Effector CD4-positive, alpha-beta T cell (primary cell): ENCODE measurements at places on chromosomes 13 and 19.

DNA sequence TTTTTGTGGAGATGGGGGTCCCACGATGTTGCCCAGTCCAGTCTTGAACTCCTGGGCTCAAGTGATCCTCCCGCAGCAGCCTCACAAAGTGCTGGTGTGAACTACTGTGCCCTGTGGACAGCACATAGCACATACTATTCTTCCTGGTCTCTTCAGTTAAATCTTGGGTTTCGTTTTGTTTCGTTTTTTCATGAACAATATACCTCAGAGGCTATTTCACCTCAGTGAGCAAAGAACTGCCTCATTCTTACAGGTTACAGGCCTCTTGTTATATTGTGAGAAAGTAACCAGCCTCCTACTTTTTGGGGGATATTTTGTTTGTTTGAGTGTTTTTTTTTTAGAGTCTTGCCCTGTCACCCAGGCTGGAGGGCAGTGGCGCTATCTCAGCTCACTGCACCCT is 1.3 kb upstream of the C3 start:
- DNase-seq = no peak

GRCh38 chr13:70310396-70311119 is 202.3 kb upstream of the KLHL1 start:
- no peak for DNase-seq

- DNase-seq = no peak
Measured at GRCh38 chr13:112852392-112852791, 116.6 kb upstream of the MCF2L start.

DNA sequence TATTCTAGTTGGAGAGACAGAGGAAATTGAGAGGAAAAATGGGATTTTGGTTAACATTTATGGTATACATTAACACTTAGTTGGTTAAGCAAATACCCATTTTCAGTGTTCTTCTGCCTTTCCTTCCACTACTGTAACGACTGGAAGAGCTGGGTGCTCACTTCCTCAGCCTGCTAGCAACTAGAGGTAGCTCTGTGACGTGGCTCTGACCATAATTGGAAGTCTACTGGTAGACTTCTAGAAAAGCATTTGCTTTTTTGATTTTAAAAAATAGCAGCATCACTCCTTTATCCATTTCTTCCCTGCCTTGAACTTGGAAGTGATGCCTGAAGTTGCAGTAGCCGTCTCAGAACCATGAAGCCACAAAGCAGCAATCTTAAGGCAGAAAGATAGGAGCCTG is 15.9 kb downstream of the NHLRC3 start:
- DNase-seq = no peak

DNA sequence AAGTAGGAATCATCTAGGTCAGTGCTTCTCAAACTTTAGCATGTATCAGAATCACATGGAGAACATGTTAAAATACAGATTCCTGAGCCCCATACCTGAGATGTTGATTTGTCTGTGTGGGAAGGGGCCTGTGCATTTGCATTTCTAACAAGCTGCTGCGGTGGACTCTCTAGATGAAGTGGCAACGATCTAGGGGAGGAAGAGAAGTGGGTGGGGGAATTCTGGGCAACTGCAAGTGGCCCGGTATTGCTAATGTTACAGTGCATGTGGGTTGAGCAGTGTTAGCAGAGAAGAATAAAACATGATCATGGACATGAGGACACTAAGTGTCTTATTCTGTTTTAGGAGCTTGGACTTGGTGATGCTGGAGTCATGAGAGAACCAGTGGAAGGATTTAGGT is 329.0 kb downstream of the OLFM4 start:
- DNase-seq = no peak

GRCh38 chr13:80215368-80215767 is 125.6 kb downstream of the SPRY2 start:
- no peak for DNase-seq

- DNase-seq = no peak
Measured at GRCh38 chr13:27182844-27183497, 11.4 kb upstream of the USP12 start.

GRCh38 chr13:20128459-20128931 is 32.4 kb downstream of the GJA3 start:
- no peak for DNase-seq

- DNase-seq = no peak
Measured at GRCh38 chr13:30806784-30807183, 71.4 kb downstream of the ALOX5AP start.

DNA sequence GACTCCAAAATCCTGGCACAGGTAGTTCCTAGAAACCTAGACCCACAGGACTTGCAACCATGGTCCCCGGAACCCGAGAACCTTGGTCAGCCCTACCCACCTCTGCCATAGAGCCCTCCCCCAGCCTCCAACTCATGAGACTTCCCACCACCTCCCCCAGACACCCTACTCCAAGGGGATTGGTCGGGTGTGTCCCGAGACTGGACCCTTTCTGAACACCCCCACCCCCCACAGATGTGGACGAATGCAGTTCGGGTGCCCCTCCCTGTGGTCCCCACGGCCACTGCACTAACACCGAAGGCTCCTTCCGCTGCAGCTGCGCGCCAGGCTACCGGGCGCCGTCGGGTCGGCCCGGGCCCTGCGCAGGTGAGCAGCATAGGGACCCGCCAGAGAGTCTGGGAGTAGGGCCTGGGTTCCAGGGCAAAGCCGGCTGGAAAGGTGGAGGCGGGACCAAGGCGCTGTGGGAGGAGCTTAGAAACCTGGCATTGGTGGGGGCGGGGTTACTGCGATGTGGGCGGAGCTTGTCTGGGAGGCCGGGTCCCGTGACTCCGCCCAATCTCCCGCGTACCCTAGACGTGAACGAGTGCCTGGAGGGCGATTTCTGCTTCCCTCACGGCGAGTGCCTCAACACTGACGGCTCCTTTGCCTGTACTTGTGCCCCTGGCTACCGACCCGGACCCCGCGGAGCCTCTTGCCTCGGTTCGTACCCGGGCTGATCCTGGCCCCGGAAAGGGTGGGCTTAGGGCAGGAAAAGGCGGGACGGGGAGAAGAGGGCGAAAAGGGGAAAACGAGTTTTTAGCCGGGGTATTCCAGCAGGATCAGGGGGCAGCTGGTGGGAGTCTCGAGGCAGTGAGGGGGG is 11.9 kb downstream of the LTBP4 start:
- peak; percentile 40 for DNase-seq

- DNase-seq = peak; percentile 14
Measured at GRCh38 chr19:41746593-41747227, 8.6 kb upstream of the CEACAM6 start.

DNA sequence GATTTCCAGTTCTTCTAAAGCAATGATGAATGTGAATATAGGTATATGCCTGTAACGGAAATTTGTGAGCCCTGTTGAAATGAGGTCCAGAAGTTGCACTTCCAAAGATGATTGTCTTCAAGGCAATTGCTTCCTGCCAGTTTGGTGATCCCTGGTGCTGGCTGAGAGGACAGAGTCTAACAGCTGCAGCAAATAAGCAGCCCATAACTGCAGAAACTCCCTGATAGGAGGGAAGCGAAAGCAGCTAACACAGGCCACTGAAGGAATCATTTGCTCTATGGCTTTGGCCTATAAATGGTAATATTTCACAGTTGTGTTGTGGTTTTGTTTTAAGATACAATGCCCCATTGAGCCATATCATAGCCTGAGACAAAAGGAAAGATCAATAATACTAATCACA is 451.5 kb upstream of the MIR17HG start:
- DNase-seq = no peak

DNA sequence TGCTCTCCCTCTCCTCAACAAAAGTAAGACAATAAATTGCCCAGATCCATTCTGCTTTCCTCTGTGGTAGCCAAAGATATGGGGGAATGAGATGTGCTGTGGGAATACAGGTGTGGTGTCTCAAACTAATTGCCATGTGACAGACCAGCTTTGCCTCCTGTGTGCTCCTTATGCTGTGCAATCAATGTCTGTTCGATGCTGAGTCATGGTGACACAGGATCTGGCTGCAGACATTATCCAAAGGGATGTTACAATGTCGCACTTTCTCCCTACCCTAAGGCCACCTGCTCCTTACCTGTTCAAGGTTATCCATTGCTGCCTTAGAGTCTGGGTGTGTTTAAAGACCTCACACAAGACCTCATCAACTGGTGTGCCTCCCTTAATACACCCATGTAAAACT is 32.5 kb downstream of the FGF14 start:
- no peak for DNase-seq

GRCh38 chr13:24630121-24630520 is 50.1 kb upstream of the ATP12A start:
- no peak for DNase-seq

DNA sequence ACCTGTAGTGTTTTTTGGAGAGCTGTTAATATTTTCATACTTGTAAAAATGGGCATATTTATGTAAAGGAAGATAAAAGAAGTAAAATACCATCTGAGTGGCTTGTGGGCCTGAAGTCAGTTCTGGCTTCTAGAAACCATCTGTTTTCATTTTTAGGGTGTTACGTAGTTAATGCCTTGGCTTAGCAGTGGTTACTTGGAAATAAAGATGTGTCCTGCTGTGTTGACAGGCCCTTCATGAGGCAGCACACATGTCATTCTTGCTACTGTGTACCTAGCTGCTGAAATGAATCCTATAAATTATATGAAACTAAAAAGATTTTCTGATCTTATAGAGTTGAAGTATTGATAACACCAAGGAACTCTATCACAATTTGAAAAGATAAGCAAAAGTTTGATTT is 16.0 kb downstream of the ILF3 start:
- no peak for DNase-seq

GRCh38 chr19:55149078-55150003 is at the start of gene TNNT1:
Gene TNNT1, minus strand, starts transcription at chr19:55149206. Its CDS starts 2,049 bp downstream, at chr19:55147157.
- DNase-seq = no peak

- no peak for DNase-seq
Measured at GRCh38 chr13:67143544-67144115, 86.5 kb downstream of the PCDH9 start.

DNA sequence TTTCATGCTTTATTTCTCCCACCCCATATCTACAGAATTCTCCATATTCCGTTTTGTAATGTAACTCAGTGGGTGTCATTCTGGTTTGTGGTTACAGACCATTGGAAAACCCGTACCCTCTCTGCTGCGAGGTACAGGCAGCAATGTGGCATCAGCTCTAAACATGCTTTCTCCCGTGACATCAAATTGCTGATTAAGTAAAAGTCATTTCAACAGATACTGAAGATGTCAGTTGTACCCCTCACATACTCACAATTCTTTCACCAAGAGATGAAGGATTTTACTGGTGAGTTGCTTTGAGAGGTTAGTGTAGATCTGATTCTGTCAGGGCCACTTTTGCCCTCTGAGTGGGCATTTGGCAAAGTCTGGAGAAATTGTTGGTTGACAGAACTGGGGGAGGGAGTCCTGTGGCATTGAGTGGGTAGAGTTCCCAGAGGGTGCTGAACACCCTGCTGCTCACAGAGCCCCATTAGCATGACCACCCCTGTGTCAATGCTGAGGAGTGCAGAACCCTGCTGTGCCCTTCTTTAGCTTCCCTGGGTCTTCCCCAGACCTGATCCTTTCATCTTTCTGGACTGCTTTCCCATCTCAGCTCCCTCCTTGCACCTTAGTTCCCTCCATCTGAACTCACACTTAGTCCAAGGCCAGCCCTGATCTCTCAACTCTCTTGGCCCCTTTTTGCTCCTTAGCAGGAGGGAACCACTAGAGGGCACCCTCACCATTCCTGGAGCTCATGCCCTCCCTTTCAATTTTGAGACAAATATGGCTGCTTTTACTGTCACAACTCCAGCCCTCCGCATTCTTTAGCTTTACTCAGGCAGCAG is 39.9 kb upstream of the CEACAM8 start:
- DNase-seq = peak; percentile 8

DNA sequence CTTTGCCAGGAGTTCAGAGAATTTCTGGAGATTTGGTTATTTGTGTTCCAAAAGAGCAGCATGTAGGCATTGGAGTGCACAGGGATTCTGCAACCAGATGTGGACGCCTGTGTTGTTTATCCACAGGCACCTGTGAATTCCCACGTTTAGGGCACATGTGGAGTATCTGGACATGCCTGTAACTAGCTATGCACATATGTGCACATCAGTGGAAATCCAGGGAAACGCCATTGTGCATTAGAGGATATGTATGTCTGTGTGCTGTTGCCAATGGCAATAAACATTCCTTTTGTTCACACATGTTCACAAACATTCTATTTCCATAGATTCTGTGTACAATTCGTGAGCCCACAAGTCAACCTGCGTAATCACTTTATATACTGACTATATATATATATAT is 34.7 kb downstream of the OLFM2 start:
- no peak for DNase-seq

DNA sequence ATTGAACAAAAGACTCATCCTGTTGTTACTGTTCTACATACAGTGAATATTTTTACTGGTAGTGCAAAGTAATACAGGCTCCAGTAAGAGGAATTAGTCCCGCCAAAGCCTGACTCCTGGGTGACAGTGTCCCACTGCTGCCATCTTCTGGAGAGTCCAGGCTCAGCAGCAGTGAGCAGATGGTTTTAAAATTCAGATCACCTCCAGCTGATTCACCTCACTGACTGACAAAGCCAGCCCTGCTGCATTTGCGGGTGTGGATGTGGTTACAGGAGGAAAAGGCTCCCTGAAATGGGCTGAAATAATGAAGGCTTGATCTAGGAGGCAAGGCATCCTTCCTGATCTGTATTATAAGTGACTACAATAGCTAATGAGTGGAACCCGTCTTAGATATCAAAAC is 18.3 kb downstream of the PABPC3 start:
- peak; percentile 30 for DNase-seq
